ENCODE measurements at places on chromosomes 12 and 14. TPM values are rescaled to one million over a fixed set of nuclear protein-coding genes. Genes with fewer than 3 reads are reported as not detected.

GRCh38 chr12:2631653-2632350, 163.0 kb upstream of the FKBP4 start:
- no peak for DNase-seq

- DNase-seq = no peak
Observed at GRCh38 chr12:27031531-27031930, 9.2 kb downstream of the MED21 start.

GRCh38 chr14:22597771-22598098, 365 bp upstream of the ABHD4 start:
- DNase-seq = no peak

- DNase-seq = no peak
Observed at GRCh38 chr14:23568600-23569331, 1.2 kb upstream of the AP1G2 start.

GRCh38 chr12:51460519-51460918, 35.9 kb downstream of the SLC4A8 start:
- no peak for DNase-seq

DNA sequence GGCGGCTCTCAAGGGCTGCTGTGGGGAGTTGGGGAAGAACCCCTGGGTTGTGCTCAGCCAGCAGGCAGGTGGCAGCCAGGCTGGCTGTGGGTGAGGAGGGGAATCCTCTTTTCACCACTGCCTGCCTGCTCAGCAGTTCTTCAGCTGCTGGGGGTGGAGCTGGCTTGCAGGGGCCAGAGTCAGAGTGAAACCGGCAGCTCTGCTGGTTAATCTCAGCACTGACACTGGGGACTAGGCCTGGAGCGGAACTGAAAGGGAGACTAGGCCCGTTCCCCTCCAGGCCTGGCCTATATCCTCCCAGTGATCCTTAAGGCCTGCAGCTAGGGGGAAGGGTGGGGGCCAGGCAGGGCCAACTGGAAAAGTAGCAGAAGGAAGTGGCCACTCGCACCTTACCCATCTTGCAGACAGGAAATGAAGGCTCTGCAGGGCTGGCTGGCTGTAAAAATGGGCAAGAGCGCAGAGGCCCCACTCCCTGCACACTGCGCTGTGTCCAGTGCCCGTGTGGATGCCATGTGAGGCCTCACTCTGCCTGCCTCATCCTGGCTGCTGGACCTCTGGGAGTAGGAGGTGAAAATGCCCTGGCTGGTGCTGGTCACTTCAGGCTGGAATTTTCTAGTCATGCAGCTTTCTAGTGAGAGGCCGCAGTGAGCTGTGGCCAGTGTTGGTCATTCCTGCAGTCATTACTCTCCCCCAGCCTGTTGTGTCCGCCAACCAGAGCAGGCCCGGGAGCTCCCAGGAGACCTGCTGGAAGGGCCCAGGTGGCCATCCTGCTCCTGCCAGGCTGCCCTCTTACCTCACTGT, 39.4 kb downstream of the SH2B3 start:
- no peak for DNase-seq

DNA sequence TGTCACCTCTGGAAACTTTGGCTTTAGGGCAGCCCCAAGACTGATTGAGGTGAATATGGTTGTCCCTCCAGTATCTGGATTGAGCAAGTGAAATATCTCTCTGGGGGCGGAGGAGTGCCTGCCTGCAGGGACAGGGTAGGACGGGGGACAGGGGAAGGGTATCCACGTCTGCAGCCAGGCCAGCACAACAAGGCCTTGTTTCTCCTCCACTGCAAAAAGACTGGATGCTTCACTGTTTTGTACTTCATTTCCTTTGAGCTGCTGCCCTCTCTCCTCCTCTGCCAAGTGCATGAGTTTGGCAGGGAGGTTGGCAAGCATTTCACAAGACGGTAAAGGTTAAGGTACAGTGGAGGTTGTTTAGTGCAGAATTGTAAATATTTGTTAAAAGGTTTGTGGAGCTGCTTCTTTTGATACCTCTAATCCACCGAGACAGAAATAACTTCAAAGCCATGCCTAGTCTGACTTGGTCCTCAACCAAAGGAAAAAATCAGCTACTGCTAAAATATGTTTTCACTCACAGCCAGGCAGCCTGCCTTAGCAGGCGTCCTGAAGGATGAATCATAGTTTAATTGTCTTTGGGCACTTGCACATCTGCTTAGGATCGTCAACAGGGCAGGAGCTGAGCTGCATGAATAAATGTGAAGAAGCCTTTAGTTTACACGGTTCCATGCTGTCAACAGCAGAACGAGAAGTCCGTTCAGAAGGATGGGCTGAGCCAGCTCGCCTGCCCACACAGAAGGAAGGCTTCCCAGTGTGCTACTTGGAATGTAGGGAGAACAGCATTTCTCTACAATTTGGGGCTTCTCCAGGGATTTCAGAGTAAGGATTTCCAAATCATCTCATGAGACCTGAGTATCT, 269.7 kb downstream of the TTC6 start:
- no peak for DNase-seq

- no peak for DNase-seq
Observed at GRCh38 chr14:96195441-96196081, 9.1 kb upstream of the BDKRB2 start.

Gene PCED1B
- total RNA-seq = 0.86 TPM

Gene ATG101
- 49.2 TPM for total RNA-seq

Gene RCOR1
- total RNA-seq = 30.7 TPM

Gene CPNE6
- total RNA-seq = not detected

Data from HCT116 (cell line).